ENCODE measurements at places on chromosomes 7 and 10. TPM values are rescaled to one million over a fixed set of nuclear protein-coding genes. Genes with fewer than 3 reads are reported as not detected.

Gene CYP26A1
- 2.2 TPM for total RNA-seq

Gene TMEM270
- 0.72 TPM for total RNA-seq

- DNase-seq: no peak
- no peaks in the 10 kb centered on the region for H3K4me1 ChIP-seq
Observed at GRCh38 chr10:130179640-130180039, 43.4 kb downstream of the GLRX3 start.

DNA sequence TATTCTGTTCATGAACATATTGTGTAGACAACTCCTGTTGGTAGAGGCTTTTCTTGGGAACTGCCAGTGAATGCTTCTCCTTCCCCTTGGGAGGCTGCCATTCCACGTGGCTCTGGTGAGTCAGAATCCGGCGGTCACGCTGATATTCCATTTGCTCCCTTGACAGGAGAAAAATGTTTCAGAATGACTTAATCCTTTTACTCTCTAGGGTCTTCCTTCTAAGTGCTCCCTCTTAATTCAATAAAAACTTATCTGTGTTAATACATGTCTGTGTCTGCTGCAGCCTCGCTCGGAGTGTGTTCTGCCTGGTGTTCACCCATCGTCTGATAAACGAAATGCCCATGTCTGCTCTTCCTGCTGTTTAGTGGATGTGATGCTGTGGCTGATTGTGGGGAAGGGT is 278.6 kb downstream of the ARHGAP12 start:
- H3K4me1 ChIP-seq: no peaks in the 10 kb centered on the region
- no peaks in the 10 kb centered on the region for H3K36me3 ChIP-seq
- DNase-seq: no peak
- H3K27ac ChIP-seq: no peak overlapping the region

Gene SEMA3D
- 4.8 TPM for total RNA-seq

DNA sequence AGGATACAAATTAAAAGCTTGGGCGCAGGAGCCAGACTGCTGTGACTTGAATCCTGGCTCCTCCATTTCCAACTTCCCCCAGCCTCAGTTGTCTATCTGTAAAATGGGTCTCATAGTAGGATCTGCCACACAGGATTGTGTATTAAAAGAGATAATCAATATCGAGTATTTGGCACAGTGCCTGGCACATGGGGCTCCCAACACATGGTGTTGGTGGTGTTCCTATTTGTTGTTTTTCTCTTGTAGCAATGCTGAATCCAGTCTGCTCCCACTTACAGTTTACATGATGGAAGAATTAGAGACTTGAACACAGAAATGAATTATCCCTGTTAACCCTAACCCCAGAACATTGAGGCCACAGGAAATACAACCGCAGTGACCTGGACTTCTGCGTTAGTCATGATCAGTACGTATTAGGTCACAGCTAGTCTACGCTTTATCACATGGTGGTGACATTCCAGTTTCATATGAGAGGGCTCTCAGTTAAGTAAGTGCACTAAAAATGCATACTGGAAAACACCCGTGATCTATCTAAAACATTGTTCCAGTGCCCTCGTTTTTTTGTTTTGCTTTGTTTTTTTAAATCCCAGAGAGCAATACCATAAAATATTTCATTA is 169.5 kb upstream of the KLF14 start:
- no peaks in the 10 kb centered on the region for H3K27me3 ChIP-seq
- peak overlapping the region; percentile 8 for H3K4me3 ChIP-seq
- no peak for DNase-seq
- peaks cover 97% of the 10 kb centered on the region for H3K4me1 ChIP-seq
- peak overlapping the region; percentile 99 for H3K27ac ChIP-seq

- H3K36me3 ChIP-seq: no peaks in the 10 kb centered on the region
- peak overlapping the region; percentile 89 for H3K4me3 ChIP-seq
- peaks cover 15% of the 10 kb centered on the region for H3K4me1 ChIP-seq
- H3K27me3 ChIP-seq: no peaks in the 10 kb centered on the region
Observed at GRCh38 chr10:18660816-18661431, 1.7 kb downstream of the ARL5B start.

GRCh38 chr7:89283302-89283701 is 487.8 kb upstream of the TEX47 start:
- DNase-seq: no peak
- no peaks in the 10 kb centered on the region for H3K27me3 ChIP-seq
- H3K4me3 ChIP-seq: no peak overlapping the region
- H3K36me3 ChIP-seq: no peaks in the 10 kb centered on the region
- no peak overlapping the region for H3K27ac ChIP-seq
- no peaks in the 10 kb centered on the region for H3K4me1 ChIP-seq

Measured in PC-9 (cell line).